ENCODE measurements at places on chromosomes 16 and 17.
A peak's percentile ranks its signal among the peaks of the same experiment; 100 is the strongest.

DNA sequence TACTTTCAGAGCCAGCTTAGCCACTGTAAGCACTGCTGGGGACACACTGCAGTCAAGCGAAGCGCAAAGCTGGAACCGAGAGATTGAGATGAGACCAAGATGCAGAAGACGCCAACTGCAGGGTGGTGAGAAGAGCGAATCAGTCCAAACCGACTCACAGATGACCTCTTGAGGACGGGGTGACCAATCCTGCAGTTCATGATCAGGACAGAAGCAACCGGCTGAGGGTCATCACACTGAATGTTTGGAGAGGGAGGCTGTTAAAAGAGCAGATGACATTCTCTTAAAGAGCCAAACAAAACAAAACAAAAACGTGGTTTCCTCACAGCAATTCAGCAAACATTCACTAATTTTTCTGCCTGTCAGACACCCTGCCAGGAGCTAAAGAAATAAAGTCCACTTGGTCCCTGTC is 8.5 kb downstream of the HASPIN start:
- no peak for DNase-seq

DNA sequence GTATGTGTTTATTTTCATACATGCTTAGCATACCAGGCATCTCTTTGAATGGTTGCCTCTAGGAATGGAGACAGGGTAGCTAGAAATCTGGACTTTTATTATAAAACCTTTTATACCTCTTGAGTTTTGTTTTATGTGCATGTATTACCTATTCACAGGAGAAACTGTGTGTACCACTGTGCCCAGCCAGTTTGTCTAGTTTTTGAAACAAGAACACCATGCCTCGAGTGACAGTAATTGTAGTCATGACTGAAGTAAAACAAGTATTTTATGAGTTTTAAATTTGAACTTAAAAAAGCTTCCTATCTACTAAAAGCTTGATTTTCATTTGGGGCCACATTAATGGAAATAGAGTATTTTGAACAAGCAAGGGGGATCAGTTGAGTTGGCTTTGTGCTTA is 57.4 kb downstream of the SNTB2 start:
- no peak for DNase-seq

GRCh38 chr17:57092171-57092570 is 7.1 kb downstream of the AKAP1 start:
- DNase-seq, result no peak

GRCh38 chr17:28270055-28270454 is 48.9 kb upstream of the TMEM97 start:
- DNase-seq, result no peak

GRCh38 chr17:66946251-66946650 is 18.3 kb upstream of the CACNG4 start:
- DNase-seq, result no peak

- DNase-seq, result no peak
These were observed 35.9 kb downstream of the TMEM132E start for GRCh38 chr17:34615326-34615725.

GRCh38 chr17:79951361-79952264 is 84.1 kb downstream of the TBC1D16 start:
- DNase-seq, result peak; percentile 60

- no peak for DNase-seq
These were observed 504.4 kb upstream of the EEF2KMT start for GRCh38 chr16:5601957-5602356.

- DNase-seq, result peak; percentile 67
These were observed 16.9 kb downstream of the TMEM235 start for GRCh38 chr17:78248051-78248914.

GRCh38 chr17:348692-349425 is 3.7 kb downstream of the RPH3AL start:
- DNase-seq, result peak; percentile 65

DNA sequence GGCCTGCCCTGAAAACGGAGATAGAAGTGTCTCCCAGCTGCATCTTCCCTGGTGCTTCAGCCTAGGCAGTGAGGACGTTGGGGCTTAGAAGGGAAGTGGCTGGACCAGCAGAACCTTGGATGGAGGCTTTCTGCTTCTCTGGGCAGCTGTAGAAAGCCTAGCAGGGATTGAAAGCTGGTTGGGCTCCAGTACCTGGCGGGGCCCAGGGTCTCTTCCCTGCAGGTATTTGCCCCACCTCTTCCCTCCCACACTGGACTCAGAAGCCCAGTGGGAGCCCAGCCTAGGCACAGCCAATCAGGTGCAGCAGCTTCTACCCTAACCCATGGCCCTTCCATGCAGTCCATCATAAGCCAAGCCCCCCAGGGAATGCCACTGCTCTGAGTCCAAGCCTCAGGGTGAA is 190.3 kb upstream of the IRX6 start:
- DNase-seq, result no peak

GRCh38 chr17:31857920-31858641 is 963 bp downstream of the COPRS start:
- no peak for DNase-seq

- DNase-seq, result no peak
These were observed 25.3 kb downstream of the LITAF start for GRCh38 chr16:11561454-11561805.

GRCh38 chr17:73820686-73821448 is 176.6 kb upstream of the SDK2 start:
- no peak for DNase-seq

DNA sequence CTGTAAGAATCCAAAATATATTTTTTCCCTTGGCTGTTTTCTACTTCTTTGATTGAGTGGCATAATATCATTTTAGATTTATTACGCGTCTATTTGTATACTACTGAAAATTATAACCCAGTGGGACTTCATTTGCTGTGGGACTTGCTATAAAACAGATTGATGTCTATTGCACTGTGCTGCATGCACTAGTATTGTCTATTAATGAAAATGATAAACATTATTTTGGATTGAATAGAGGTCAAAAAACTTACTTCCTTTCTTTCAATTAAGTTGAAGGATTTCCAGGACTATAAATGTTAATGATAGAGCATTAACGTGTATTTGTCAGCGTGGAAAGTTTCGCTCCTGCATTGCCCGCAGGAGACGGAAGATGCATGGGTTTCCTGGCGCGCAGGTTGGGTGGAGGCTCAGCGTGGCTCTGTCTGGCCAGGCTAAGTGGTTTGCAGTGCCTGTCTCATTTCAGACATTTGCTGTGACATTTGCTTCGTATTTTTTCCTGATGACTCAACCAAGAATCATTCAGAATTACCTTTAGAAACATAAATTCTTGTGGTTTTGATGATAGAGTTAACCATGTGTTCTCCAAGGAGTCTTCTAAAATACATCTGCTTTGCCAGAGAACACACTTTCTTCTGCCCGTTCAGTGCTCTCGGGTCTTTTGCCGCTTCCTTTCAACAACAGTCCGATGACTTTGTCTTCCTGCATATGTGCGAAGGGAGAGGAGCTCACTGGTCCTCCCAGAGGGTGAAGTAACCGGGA is 216.7 kb downstream of the RPTOR start:
- peak; percentile 78 for DNase-seq

GRCh38 chr17:80236911-80237310 is 16.7 kb downstream of the SLC26A11 start:
- no peak for DNase-seq

DNA sequence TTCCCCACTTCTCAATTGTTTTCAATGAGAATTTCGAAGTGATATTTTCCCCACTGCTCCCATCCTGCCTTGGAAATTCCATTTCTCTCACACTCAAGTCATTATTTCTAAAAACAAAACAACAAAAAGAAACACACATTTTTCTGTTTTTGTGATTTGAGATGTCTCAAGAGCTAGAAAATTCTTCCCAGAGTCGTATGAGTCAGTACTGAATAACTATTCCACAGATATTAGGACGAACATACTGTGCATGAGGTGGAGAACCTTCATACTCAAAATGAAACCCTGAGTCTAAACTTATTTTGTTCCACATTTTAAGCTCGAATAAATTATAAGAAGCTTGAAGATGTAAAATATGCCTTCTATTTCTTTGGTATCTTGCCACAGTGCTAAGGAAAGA is 204.6 kb downstream of the SLC39A11 start:
- no peak for DNase-seq

DNA sequence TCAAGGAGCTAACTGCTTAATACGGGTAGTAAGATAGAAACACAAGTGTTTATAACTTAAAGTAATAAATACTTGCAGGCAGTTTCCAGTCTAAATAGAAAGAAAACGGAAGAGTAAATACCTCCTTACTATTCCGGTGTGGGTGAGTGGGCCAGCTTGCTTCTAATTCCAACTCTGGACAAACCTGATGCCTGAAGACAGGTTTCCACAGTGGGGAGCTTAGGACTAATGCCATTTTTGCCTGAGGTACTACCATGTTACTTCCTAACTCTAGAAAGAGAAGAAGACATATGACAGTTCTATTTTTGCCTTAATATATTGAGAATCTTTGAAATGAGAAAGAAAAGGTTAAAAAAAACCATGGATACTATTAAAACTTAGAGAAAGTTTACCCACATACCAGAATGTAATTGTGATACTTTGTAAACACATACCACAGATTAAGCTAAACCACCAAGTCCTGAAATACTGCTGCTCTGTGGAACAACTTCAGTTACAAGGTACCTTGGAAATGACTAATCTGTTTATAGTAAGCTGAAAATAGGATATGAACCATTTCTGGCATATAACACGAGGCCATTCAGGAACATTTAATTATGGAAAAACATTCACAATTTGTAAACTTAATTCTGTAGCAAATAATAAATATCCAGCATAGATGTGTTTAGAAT is 70.2 kb downstream of the ZZEF1 start:
- DNase-seq, result peak; percentile 59

- no peak for DNase-seq
These were observed 8.6 kb downstream of the ARHGAP17 start for GRCh38 chr16:25006504-25007056.

DNA sequence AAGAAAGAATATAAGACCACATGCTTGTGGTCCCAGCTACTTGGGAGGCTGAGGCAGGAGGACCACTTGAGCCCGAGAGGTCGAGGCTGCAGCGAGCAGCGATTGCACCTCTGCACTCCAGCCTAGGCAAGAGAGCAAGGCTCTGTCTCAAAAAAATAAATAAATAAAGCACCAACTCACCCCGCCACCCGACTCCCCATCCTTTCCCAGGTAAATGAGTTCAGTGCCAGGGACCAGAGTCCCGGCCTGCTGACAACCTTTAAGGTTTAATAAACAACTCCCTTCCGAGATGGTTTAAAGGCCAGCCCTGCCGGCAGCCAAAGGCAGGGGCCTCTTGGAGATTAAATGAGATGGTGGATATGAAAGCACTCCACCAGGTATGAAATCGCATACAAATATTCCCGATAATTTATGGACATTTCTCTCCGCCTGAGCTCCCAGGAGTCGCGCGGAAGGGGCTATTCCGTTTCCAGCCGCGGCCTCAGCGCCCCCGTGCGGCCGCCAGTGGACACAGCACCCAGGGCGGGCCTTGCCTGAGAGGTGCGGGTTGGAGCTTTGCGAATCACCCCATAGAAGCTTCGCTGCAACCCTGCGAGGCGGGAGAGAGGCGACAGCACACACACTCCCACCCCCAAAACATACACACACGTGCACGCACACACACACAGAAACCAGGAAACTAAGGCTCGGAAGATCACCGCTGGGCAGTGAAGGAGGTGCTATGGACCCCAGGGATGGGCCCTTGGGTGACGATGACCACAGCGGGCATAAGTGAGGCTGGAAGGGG is 4.0 kb upstream of the RPL38 start:
- peak; percentile 75 for DNase-seq

- no peak for DNase-seq
These were observed 23.1 kb upstream of the ITGAX start for GRCh38 chr16:31331807-31332301.

- DNase-seq, result peak; percentile 38
These were observed 17.7 kb downstream of the ADCY9 start for GRCh38 chr16:4098501-4098900.

DNA sequence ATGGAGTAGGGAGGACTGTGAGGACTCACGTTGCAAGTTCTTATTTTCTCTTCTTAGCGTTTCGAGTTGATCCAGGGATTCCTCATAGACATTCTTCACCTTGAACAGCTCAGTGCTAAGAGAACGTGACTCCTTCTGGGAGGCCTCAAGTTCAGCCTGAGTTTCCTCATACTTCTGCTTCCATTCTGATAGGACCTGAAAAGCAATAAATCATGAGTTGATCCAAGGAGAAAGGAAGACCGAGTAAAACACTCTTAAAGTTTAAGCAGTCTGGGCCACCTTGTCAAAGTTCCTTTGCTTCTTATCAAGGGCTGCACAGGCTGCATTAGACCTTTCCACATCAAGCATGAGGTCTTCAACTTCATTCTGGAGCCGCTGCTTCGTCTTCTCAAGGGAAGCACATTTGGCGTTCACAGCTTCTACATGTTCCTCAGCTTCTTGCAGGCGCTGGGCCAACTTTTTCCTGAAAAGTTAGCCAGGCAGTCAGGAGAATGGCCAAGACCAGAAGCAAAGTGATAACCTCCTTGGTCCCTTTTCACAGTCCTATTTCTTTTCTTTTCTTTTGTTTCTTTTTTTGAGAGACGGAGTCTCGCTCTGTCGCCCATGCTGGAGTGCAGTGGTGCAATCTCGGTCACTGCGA is 23.8 kb upstream of the MYH13 start:
- no peak for DNase-seq

DNA sequence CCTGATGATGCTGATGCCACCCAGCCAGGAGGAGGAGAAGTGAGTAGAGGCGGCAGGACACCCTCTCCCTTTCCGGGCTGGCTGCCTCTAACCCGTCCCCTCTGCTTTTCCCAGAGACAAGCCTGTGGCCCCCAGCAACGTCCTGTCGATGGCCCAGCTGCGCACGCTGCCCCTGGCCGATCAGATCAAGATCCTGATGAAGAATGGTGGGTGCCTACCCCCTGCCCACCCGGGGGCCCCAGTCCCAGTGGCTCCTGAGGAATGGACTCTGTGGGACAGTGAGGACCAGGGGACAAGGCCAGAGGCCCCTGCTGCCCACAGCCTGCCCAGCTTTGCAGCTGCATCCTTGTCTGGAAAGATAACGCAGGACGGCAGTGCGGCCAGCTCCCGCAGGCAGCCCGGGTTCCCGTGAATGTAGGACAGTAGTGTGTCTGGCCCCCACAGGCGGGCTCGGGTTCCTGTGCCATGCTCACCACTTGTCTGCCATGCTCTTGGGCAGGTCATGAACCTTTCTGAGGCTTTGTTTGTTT is 19.9 kb downstream of the POLR3E start:
- no peak for DNase-seq

- DNase-seq, result no peak
These were observed 6.6 kb downstream of the ZDHHC1 start for GRCh38 chr16:67409631-67410030.

DNA sequence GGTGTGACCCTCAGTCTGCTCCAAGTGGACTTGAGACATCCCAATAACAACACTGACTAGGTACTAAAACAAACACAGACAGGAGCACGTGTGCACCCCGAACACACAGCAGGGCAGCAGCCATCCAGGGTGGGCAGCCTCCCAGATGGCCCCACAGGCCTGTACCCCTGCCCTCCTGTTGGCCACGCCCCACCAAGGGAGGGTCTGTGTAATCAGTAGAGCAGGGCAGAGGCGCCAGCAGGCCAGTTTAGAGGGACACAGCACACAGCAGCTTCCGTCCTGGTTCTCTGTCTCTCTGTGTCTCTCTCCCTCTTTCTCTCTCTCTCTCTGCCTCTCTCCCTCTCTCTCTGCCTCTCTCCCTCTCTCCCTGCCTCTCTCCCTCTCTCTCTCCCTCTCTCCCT is 21.4 kb downstream of the ACTG1 start:
- no peak for DNase-seq
